Brain (organoid and tissue), 16 donors: ENCODE measurements at places on chromosomes 13 and 19. TPM values are rescaled to one million over a fixed set of nuclear protein-coding genes. Genes with fewer than 3 reads are reported as not detected.

GRCh38 chr13:31965361-31966066 is 66.1 kb upstream of the FRY start:
- no peak for DNase-seq

DNA sequence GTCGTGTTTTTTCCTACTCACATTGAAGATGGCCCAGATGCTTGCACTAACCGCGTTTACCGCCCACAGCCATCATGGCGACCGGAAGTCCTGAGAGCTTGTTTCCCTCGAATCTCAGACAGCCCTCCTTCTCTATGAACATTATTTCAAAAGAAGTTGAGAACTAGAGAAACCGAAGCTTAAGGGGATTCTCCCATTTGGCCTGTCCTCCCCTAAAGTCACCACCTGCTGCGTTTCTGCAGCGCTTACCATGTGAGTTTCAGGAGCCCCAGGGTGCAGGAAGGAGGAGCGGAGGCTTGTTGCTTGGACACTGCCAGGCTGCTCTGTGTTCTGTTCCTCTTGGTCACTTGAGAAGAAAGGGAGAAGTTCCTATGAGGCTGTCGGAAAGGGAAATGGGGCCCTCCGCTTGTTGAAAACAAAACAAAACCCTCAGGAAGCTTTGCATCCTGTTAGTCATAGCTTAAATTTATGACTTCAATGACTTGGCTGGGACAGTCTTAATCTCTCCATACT is 6.2 kb downstream of the CARD8 start:
- DNase-seq: no peak

- no peak for DNase-seq
These were observed 42.1 kb upstream of the GAS6 start for GRCh38 chr13:113905942-113906341.

Gene PSG1
- polyA plus RNA-seq: not detected

DNA sequence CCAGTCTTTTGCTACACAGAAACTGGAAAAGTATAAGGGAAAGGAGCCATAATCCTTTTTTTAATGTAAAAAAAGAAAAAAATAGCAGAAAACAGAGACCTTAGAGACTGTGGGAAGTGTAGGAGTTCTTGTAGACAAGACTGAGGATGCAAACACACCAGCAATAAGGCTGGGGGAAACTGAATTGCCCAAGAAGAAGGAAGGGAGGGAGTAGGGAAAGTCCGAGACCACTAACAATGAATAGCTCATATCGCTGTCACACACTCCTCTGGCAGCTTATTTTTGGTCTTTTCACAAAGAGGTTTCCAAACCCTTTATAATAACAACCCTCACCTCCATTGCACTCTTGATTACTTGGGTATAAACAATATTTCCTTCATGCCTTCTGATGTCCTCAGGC is 952.0 kb downstream of the SLITRK5 start:
- DNase-seq: no peak

DNA sequence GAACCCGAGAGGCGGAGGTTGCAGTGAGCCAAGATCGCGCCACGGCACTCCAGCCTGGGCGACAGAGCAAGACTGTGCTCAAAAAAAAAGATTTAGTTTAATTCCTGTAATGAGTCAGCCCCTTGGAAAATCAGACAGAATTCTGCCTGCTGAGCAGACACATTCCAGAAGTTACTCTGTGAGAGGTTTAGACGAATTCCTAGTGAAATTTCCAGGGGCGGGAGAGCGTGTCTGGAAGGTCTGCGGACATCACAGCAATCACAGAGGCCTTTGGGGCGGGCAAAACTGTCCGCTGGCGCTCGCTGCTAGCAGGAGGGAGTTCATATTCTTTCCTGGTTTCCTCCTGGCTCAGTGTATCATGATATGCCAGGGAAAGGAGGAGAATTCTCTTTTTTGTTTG is 17.5 kb downstream of the MISP start:
- no peak for DNase-seq

DNA sequence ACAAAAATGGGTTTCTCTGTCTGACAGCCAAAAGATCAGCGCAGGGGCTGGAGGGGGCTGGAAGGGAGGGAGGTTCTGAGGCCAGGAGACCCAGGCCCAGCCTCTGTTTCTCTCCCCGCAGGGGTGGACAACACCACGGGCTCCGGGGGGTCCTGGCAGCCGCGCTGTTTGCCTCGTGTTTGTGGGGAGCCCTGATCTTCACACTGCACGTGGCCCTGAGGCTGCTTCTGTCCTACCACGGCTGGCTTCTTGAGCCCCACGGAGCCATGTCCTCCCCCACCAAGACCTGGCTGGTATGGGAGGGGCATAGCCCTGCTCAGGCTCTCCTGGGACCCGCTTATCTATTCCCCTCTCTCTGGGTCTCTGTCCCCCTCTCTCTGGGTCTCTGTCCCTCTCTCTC is 9.6 kb downstream of the CPT1C start:
- DNase-seq: no peak

Gene NTN5
- polyA plus RNA-seq: 0.78 TPM

Gene ATCAY
- 140 TPM for polyA plus RNA-seq

- no peak for DNase-seq
These were observed 5.9 kb upstream of the HOMER3 start for GRCh38 chr19:18946918-18947317.

DNA sequence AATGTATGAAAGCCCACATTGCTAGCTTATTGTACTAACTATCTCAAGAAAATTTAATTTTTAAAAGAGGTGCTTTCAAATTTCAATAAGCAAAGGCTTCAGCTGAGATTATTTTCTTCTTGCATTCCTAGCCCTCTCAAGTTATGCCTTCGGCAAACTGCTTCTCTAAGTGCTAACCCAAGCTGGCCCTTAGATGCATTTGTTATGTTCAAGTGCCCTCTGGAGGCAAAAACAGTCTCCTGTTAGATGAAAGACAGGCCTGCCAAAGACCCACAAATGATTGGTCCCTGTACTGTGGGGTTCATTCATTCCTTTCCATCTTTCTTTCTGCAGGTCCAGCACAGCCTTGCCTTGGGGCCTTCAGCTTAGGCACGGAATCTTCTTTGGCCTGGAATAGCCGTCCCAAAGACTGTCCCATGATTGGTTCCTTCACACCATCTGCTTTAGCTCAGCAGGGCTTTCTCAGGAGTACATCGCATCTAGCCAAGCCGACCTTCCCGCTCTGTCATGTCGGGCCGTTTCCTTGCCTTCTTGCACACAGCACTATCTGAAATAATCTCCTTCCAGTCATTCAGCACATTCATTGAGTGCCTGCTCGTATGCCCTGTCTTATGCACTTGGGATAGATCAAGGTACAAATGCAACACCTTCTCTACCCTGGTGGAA is 26.4 kb upstream of the TPTE2 start:
- peak; percentile 23 for DNase-seq

Gene SIGLEC5
- polyA plus RNA-seq: 0.44 TPM

DNA sequence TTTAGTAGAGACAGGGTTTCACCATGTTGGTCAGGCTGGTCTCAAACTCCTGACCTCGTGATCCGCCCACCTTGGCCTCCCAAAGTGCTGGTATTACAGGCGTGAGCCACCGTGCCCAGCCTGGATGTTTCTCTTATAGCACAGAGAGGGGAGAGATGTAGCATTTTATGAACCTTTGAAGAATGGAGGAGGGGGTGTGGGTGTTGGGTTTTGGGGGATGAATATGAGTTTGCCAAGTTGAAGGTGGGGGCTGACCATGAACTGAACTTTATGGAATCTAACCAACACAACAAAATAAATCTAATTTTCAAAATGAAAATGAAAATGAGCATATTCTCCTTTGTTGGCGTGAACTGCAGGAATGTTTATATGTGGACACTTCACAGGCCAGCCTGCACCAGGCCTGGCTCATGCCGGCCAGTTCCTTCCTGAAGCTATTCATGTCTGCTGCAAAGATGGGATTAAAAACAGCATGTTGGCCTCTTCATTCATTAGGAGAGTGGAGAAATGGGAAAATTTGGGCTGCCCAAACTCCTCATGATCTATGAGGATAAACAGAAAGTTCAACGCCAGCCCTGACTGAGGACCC is 39.5 kb upstream of the HOMER3 start:
- DNase-seq: no peak

Gene CEACAM8
- not detected for polyA plus RNA-seq

Gene EBI3
- polyA plus RNA-seq: 1.1 TPM

DNA sequence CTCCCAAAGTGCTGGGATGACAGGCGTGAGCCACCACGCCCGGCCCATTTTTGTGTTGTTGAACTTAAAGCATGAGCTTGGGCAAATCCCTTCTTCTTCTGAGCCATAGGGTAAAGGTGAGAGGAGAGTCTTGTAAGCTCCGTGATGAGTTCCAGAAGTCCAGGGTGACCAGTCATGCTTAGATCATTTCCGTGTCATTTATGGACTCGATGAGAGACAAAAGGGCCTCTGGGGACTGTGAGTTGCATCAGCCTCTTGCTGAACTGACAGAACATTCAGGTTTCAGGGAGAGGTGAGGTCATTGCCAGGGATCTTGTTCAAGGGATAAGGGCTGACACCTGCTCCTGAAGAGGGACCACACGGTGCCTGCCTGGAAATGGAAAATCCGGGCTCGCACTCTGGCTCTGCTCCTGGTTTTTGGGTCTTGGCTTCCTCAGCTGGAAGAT is 53.6 kb downstream of the GADD45B start:
- no peak for DNase-seq

DNA sequence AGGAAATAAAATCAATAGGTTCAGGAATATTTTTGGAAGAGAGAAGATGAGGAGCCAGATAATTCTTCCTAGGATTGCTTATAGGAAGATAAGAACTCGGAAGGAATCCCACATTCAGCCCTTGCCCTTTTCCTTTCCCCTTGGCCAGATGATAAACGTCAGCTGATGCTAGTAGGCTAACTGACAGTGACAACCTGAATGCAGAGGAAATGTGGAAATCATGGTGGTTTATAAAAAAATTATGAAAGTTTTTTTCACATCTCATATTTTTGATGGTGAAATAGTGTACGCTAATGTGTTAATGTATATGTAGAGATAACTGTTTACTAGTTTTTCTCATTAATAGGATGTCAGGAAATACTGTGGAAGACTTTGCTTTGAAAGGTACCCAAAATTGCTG is 56.9 kb downstream of the EDNRB start:
- no peak for DNase-seq

Gene ZNF527
- polyA plus RNA-seq: 0.80 TPM

DNA sequence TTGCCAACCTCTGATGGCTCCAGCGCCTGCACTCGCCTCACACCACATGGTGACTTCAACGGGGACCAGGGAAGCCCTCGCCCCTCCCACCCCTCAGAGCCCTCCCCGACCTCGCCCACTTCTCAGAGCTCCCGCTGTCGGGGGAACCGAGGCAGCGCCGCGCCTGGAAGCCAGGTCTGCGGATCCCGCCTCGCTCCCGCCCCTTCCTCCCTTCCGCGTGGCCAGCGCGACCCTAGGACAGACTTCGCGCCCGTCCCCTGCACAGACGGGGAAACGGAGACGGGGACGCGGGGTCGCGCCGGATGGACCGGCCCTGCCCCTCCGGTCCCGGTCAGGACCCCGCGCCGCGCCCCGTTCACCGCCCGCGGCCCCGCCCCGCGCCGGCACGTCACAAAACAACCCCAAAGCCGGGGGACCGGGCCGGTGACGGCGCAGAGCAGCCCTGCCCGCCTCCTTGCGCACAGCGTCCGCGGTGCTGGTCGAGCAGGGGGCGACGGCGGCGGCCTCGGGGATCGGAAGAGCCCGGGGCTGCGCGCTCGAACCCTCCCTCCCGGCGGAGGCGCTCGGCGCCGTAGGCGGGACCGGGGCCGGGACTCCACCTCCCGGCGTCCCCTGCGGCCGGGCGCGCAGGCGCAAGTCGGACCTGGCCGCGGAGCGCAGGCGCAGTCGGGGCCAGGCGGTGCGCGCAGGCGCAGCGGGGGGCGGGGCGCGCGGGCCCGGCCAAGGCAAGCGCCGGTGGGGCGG is 379 bp upstream of the CDC34 start:
- DNase-seq: peak; percentile 95
